ENCODE measurements at places on chromosomes 3 and 15. TPM values are rescaled to one million over a fixed set of nuclear protein-coding genes. Genes with fewer than 3 reads are reported as not detected.

DNA sequence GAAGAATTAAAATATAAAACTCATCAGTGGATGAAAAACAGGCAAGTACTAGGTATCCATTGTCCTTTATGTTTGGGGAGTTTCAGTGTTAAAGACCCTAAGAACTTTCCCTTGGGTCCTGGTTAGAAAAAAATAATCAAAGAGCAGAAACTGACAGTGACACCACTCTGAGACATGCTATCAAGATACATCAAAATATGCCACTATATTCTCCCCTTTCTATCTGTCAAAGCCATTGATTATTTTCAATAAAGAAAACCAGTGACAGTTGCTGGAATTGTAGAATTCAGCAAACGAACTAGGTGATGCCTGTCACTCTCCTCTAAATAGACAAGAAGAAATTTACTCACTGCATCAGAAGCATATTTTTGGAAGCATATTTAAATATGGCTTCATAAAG, 496.7 kb upstream of the CFAP20DC start:
- no peak for DNase-seq

DNA sequence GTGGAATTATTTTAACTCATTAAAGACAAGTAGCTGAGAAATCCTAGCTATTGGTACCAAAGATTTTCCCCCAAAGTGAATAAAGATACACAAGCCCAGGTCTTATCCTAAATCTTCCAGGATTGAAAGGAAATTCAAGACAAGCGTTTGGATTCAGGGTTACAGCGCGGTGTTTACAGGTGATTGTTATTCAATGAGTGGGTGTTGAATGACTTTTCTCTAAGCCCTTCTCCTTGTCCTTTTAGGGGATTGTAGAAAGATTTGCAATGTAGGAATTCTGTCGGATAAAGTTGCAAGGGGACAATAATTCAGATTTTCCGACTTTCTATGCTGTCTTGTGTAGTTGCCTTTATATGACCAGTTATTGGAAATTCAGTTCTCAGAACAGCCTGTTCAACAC, 57.2 kb downstream of the USP13 start:
- DNase-seq, result no peak

GRCh38 chr3:41753651-41754050, 208.3 kb downstream of the ULK4 start:
- no peak for DNase-seq

DNA sequence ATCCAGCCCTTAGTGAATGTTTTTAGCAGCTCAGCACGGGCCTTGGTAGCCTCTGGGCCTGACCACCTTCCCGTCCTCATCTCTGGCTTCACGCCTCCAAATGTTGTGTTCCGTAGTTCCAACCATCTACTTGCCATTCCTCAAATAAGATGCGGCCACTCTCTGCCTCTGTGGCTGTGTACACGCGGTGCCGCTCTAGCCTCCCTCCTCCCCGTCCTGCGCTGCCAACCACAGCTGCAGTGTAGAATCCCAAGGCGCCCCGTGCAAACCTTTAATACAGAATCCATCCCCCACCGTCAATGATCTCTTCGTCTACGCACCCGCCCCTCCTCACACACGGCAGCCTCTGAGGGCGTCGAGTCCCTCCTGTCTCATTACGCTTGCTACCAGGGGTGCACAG, 77.2 kb downstream of the VGLL4 start:
- no peak for DNase-seq

GRCh38 chr15:74239051-74239705, 3.1 kb downstream of the CCDC33 start:
- no peak for DNase-seq

- DNase-seq, result no peak
Measured at GRCh38 chr3:37886395-37886794, 24.7 kb downstream of the CTDSPL start.

GRCh38 chr3:123387532-123387931, 61.4 kb downstream of the ADCY5 start:
- DNase-seq, result no peak

- DNase-seq, result no peak
Measured at GRCh38 chr3:100970477-100970990, 22.7 kb downstream of the ABI3BP start.

TAGLN3 gene
- total RNA-seq, result 1.6 TPM
